ENCODE measurements at places on chromosomes 3 and 15.

DNA sequence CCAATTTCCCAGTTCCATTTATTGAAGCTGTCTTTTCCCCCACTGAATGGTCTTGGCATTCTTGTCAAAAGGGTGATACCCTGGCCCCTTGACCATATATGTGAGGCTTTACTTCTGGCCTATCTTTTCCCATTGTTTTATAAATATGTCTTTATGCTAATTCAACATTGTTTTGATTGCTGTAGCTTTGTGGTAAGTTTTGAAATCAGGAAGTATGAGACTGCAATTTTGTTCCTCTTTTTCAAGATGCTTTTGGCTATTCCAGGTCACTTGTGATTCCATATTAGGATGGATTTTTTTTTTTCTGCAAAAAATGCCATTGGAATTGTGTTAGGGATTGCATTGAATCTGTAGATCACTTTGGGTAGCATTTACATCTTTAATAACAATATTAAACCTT, 141.2 kb upstream of the MANF start:
- no peak for DNase-seq

- no peak for DNase-seq
Observed at GRCh38 chr15:81945014-81945615, 100.7 kb downstream of the MEX3B start.

- DNase-seq, result no peak
Observed at GRCh38 chr15:27831384-27832236, 267.5 kb downstream of the OCA2 start.

- DNase-seq, result peak; percentile 5
Observed at GRCh38 chr3:94162700-94163099, 99.8 kb downstream of the NSUN3 start.

DNA sequence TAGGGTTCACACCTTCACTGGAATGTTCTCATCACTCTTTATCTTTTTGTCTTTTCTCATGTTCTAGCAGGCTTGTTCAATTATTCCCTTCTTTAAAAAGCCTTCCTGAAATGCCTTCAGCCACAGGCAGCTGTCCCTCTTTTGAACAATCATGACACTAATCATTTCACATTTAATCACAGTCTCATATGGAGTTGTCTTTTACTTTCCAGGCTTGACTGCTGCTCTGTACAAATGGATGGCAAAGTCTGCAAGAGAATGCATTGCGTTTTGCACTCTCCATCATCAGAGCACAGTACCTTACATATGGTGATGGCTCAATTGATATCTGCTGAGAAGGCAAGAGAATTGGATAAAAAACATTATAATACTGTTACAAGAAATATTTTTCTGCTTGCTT, 529.8 kb downstream of the DIPK2A start:
- no peak for DNase-seq

DNA sequence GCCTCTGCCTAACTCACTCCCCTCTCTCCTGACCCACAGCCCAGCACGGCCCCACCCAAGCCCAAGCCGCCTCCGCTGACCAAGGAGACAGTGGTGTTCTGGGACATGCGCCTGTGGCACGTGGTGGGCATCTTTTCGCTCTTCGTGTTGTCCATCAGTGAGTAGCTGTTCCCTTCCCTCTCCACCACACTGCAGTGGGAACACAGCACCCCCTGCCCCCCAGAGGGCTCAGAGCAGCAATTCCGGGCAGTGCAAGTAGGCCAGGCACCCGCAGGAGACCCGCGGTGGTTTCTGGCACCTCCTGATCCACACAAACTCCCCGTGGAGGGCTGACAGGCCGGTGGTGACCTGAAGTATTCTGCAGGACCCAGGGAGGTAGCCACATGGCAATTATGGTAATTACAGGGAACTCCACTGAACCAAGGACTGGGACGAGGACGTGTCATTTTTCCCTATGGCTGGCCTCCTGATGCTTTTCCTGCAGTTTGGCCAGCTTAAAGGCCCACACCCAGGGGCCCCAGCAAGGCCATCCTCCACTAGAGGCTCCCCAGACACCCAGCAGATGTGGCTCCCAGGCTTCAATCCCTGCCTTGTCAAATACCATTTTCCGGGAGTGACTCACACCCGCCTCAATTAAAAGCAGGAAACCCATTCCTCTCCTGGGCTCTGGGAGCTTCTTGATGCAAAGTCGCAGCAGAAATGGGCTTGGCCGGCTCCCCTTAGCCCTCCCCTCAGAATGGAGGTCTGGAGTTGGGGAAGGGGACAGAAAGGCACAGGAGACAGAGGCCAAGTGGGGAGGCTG, 4.8 kb downstream of the TMIE start:
- DNase-seq, result peak; percentile 88

DNA sequence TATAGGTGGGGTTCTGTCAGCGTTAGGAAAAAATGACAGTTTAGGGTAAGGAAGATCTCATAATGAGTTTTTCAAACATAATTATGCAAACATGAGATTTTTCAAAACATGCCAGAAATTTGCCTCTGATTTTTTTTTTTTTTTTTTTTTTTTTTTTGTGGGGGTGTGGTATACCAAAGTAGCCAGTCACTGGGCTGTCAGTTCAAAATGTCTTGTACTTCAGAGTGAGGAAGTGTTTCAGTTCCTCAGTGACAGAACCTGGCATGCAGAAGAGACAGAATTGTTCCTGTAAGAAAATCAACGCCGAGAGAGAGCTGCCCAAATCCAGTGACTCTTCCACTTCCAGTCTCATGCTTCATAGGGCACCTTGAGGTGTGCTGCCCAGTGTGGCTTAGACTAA, 9.7 kb downstream of the NCBP2 start:
- DNase-seq, result no peak

- peak; percentile 14 for DNase-seq
Observed at GRCh38 chr3:129794311-129795185, 99.0 kb downstream of the TMCC1 start.

- no peak for DNase-seq
Observed at GRCh38 chr3:101992863-101993262, 143.5 kb downstream of the NFKBIZ start.

DNA sequence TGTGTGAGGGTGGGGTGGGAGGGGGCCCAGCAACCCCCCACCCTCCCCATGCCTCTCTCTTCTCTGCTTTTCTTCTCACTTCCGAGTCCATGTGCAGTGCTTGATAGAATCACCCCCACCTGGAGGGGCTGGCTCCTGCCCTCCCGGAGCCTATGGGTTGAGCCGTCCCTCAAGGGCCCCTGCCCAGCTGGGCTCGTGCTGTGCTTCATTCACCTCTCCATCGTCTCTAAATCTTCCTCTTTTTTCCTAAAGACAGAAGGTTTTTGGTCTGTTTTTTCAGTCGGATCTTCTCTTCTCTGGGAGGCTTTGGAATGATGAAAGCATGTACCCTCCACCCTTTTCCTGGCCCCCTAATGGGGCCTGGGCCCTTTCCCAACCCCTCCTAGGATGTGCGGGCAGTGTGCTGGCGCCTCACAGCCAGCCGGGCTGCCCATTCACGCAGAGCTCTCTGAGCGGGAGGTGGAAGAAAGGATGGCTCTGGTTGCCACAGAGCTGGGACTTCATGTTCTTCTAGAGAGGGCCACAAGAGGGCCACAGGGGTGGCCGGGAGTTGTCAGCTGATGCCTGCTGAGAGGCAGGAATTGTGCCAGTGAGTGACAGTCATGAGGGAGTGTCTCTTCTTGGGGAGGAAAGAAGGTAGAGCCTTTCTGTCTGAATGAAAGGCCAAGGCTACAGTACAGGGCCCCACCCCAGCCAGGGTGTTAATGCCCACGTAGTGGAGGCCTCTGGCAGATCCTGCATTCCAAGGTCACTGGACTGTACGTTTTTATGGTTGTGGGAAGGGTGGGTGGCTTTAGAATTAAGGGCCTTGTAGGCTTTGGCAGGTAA, 8.1 kb downstream of the FAM131A start:
- DNase-seq, result peak; percentile 80

- DNase-seq, result no peak
Observed at GRCh38 chr3:123084738-123085237, 18.0 kb downstream of the PDIA5 start.

DNA sequence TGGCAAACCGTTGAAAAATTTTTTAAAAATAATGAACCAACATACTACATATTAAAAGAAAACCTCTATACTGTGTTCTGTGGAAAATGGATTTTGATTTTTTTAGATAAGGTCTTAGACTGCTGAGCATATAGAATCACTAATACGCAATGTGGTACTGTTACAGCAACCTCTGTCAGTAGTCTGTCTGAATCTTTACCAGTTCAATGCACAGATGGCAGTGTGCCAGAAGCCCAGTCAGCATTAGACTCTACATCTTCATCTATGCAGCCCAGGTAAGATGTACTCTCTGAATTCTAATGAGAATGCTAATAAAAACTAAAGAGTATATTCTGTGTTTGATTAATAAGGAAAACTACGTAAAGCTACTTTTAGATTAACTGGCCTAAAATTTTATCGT, 31.3 kb upstream of the FAH start:
- DNase-seq, result peak; percentile 2

DNA sequence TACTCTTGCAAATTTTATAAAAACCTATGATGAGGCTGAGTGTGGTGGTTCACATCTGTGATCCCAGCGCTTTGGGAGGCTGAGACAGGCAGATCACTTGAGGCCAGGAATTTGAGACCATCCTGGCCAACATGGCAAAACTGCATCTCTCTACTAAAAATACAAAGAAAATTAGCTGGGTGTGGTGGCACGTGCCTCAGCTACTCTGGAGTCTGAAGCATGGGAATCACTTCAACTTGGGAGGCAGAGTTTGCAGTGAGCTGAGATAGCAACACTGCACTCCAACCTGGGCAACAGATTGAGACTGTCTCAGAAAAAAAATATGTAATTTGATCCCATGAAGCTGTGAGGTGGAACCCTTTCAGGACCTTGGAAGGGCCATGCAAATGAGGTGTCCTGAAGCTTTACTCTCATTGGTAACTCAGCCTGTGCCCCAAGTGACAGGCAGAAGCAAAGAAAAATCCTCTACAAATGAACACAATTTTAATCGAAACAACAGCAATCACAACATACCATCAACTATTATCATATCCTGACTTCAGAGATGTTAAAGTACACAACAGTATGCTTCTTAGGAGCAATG, 84.6 kb upstream of the CDV3 start:
- DNase-seq, result peak; percentile 39

- no peak for DNase-seq
Observed at GRCh38 chr3:187931770-187932278, 186.6 kb upstream of the BCL6 start.

- DNase-seq, result peak; percentile 64
Observed at GRCh38 chr15:66472176-66472999, 25.2 kb downstream of the SNAPC5 start.

DNA sequence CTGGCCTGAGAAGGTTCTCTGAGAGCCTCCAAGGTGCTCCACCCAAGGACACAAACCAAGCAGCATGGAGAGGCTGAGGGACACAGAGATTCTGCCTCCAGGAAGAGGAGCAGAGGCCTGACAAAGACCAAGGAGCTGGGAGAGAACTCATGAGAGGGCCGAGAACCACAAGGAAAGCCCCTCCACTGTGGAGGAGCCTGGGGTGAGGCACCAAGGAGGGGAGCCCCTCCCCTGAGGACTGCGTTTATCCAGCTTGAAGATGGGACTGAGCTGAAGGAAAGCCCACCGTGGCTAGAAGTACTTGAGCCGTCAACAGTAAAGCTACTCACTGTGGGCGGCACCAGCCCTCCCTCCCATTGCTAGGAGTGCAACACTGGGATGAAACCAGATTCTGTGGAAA, 63.1 kb upstream of the MEF2A start:
- no peak for DNase-seq

DNA sequence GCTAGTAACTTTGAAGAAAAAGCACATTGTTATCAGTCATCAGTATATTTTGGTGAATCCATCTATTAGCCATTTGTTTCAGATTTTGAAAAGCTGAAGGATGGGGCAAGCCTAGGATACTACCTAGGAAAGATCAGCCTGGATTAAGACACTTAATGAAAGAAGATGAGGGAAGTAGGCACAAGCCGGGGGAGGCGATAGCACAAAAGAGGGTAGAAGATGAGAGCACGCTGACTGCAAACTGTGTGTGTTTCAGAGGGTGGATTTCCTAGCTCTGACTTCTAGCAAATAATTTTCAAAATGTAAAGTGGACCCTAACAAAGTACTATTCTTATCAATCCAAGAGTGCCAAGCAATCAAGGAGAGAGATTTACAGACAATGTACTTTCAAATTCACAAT, 22.2 kb upstream of the SOX2 start:
- no peak for DNase-seq

GRCh38 chr3:105979961-105980360, 111.1 kb upstream of the CBLB start:
- DNase-seq, result peak; percentile 20

GRCh38 chr15:70466305-70466704, 297.1 kb downstream of the UACA start:
- no peak for DNase-seq

GRCh38 chr15:28107111-28107903, 8.2 kb upstream of the OCA2 start:
- DNase-seq, result no peak

GRCh38 chr15:60406513-60407414, 9.0 kb upstream of the ANXA2 start:
- DNase-seq, result no peak

DNA sequence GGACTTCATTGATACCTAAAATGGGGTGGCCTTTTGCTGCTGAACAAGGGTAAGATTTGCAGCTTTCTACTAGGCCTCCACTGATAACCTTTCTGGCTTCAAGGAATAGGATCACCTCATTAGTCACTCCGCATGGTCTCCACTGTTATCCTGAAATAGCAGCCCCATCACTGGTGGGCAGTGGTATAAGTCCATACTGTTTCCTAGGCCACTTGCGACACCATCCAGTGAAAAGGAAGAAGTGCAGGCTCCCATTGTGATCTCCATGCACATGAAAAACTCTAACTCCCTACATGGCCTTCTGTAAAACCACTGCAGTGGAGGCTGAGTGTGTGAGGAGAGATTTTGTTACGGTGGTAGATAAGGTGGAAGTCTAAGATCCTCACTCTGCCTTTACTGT, 1455.9 kb downstream of the SI start:
- no peak for DNase-seq

DNA sequence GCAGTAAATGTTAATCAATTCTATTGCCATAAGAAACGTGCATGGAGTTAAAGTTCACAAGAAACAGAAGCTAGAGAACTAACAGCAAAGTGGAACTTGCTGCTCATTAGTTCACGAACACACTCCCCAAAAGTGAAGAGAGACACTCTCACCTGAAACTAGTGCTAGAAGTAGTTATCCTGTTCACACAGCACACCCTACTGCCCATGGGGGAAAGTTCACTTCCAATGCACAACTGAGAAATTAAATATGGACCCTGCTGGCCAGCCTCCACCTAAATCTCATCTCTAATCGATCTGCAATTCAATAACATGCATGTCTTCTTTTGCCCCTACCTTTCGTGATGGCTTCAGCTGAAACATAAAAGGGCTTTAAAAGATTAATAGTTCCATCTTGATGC, 39.4 kb upstream of the FRMD4B start:
- DNase-seq, result peak; percentile 40

- DNase-seq, result no peak
Observed at GRCh38 chr3:186133980-186134379, 25.1 kb upstream of the ETV5 start.

DNA sequence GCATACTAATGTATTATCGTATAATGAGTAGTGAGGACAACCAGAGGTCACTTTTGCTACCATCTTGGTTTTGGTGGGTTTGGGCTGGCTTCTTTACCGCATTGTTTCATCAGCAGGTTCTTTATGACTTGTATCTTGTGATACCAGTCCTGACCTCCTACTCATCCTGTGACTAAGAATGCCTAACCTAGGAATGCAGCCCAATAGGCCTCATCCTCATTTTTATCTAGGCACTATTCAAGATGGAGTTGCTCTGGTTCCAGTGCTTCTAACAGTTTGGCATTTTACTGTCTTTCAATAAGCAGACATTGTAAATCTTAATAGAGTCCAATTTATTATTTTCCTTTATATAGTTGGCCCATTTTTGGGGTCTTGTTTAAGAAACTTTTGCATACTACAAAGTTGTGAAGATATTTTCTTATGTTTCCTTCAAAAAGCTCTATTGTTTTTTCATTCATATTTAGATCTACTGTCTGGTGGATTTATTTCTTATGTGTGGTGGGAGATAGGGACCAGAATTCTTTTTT, 60.8 kb upstream of the RNU6-1 start:
- DNase-seq, result no peak

All from fibroblast of skin of scalp (primary cell).